Naive thymus-derived CD4-positive, alpha-beta T cell (primary cell): ENCODE measurements at places on chromosomes 5 and 9.

- DNase-seq = no peak
Measured at GRCh38 chr9:117720066-117720465, 15.9 kb downstream of the TLR4 start.

DNA sequence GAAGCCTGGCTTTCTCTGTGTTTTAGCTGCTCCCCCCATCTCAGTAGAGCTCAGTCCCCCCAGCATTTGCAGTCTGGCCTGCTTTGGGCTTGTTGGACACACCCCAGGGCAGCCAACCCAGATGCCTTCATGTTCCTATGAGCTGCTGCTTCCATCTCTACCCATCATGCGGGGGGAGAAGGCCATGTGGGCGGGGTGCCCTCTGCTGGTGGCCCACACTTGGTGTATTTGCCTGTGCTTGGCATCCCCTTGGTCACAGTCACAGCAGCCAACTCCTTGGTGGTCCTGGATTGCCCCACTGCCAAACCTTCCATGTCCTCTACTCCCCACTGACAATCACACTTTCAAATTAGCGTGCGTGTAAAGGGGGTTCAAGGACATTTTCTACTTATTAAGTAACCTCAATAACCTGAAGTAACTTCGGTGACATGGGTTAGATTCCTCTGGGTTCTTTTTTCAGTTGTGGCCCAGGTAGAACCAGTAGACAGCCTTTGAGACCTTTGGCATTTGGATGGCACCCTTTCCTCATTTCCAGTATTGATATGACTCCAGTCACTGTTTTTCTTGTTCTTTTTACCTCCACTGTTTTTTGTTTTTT lies 42.8 kb downstream of the SNX30 start:
- peak; percentile 73 for DNase-seq

GRCh38 chr9:93258818-93259489 lies 75.0 kb downstream of the WNK2 start:
- peak; percentile 1 for DNase-seq

GRCh38 chr5:7210549-7210948 lies 185.4 kb upstream of the ADCY2 start:
- DNase-seq = no peak

- no peak for DNase-seq
Measured at GRCh38 chr5:132761321-132762240, 14.4 kb downstream of the CCNI2 start.

GRCh38 chr5:76334574-76334973 lies 68.5 kb upstream of the IQGAP2 start:
- no peak for DNase-seq

DNA sequence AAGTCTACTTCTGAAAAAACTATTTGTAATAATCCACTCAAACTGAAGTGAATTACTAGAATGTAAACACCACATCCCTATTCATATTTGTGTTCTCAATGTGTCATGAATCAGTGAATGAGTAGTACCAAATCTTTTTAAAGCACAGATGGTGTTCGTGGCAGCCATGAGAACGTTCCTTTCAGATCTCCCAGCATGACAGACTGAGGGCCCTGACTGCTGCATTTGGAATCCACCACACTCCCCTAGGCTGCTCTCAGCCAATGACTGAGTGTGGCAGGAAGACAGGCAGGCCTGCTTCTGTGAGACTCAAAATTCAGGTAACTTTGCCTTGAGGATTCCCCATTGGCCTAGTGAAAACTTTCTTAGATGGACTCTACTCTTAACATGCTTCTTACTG lies 10.9 kb upstream of the JMY start:
- no peak for DNase-seq

DNA sequence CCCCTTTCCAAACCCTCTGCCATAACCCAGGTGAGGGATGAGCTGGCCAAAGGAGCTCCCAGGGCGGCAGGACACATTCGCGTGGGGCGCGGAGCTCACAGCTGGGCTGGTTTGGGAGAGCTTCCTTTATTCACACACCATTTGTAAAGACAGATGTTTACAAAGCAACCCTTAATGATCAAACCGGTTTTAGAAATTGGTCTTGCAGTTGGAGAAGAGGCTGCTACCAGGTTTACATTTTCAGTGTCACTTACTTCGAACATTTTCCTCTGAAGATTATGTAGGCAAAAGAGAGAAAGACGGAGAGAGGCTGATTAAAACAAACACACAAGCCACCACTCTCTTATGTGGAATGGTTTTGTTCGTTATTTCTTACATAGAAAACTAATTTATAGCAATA lies 648.7 kb downstream of the IRX1 start:
- no peak for DNase-seq

DNA sequence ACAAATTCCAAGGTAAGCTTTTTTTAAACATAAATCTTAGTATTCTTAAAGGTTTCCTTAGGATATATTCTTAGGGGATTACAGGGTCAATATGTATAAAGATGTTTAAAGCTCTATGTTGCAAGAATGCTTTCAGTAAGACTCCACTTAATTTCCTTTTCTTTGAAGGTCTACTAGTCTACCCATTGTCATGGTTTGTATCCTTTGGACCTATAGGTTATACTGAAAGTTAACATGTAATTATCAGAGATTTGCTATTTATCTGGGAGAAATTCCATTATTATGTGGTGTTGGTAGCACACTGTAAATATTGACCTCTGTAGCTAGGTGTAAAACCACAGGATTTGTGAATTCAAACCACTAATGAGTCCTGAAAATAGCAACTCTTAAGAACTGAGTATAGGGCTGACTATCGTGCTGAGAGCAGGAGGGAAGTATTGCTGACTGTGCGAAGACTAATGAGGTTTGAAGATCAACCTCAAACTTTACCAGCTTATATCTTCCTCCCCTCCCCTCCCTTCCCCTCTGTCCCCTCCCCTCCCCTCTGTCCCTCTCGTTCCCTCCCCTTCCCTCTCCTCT lies 85.6 kb downstream of the GADD45G start:
- DNase-seq = no peak

DNA sequence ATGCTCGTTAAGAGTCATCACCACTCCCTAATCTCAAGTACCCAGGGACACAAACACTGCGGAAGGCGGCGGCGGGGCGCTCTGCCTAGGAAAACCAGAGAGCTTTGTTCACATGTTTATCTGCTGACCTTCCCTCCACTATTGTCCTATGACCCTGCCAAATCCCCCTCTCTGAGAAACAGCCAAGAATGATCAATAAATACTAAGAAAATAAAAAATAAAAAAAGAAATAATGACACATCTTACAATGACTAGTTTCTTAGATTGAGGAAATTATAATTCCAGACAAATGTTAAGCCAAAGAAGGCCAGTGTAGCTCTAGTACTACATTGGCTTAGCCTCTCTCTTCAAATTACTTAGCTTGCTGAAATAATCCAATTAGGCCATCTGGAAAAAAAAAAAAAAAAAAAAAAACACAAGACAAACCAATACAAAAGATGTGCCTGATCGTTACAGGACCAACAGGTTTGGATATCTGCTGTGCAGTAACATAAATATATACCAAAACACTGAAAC lies 58.0 kb downstream of the ANXA2R start:
- DNase-seq = no peak

GRCh38 chr5:158976035-158976434 lies 123.7 kb downstream of the EBF1 start:
- no peak for DNase-seq

GRCh38 chr9:29939559-29939958 lies 2366.3 kb upstream of the C9orf72 start:
- no peak for DNase-seq

- no peak for DNase-seq
Measured at GRCh38 chr5:65749956-65750355, 28.0 kb downstream of the NLN start.
